ENCODE measurements at places on chromosomes 2 and 18. TPM values are rescaled to one million over a fixed set of nuclear protein-coding genes. Genes with fewer than 3 reads are reported as not detected.

SEPTIN10 gene
- total RNA-seq: 0.56 TPM

MALL gene
- 0.42 TPM for total RNA-seq

- no peak for DNase-seq
Observed at GRCh38 chr2:80706541-80706940, 402.0 kb upstream of the LRRTM1 start.

DNA sequence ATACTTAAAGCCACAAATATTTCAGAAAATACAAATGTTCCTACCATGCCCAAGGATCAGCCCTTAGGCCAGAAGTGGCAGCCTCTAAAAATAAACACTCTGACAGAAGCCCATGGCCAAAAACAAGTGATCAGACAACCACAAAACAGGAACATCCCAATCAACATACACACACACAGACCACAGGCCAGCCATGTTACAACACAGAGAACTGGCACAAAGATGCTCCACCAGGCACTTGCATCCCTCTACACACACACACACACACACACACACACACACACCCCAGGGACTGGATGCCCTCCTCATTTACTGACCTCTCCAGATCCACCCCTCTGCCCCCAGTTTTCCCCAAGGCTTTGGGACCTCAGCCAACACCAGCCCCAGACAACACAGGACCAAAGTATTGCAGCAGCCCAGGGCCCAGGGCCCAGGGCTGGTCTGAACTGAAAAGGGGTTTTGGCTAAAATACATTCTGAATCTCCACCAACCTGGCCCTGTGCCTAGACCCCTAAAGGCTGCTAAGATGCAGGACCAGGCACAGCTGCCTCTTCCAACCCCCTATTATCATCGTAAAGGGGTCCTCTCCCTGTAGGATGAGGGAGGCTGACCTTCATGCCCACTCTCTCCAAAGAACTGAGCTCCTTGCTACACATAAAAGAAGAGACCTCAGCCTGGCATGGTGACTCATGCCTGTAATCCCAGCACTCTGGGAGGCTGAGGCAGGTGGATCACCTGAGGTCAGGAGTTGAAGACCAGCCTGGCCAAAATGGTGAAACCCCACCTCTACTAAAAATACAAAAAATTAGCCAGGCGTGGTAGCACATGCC, 151.4 kb downstream of the TNS1 start:
- no peak for DNase-seq

DNA sequence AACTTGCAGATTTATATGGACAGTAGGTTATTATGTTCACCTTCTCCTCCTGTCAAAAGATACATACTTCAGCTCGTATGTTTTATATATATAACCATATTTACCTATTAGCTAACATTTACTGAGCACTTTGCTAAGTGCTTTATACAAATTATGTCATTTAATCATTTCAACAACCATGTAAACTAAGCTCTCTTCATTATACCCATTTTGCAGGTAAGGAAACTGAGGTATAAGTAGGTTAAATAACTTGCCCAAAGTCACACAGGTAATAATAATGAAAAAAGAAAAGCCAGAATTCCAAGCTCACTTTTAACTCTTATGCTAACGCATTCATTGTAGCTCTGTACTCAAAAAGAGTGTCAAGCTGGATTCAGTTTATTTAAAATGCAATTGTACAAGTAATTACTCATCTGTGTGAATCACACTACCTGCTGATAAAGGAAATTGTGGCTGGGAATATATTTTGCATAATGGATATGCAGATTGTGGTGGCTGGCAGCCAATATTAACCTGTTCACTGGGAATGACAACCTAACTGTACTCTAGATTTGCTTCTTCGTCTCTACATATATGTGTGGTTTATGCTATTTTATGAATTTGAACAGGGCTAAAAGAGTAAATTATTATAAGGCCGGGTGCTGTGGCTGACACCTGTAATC, 20.6 kb downstream of the SLC16A14 start:
- no peak for DNase-seq

- no peak for DNase-seq
Observed at GRCh38 chr2:103166456-103167324, 404.9 kb downstream of the TMEM182 start.
